ENCODE measurements at places on chromosomes 6 and 20.

DNA sequence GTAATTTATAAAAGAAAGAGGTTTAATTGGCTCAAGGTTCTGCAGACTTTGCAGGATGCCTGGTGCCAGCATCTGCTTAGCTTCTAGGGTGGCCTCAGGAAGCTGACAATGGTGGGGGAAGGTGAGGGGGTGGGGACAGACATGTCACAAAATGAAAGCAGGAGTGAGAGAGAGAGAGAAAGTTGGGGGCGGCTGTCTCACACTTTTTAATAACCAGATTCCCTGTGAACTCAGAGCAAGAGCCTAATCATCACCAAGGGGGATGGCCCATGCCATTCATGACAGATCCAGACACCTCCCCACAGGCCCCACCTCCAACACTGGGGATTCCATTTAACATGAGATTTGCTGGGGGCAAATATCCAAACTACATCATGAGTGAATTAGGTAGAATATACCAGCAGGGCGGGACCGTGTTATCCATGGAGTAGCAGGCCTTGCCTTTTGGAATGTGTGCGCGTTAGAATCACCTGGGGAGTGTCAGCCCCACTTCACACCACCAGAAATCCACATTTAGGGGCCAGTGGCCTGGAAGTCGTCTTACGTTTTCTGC, 258.8 kb downstream of the CDH4 start:
- no peak for DNase-seq

DNA sequence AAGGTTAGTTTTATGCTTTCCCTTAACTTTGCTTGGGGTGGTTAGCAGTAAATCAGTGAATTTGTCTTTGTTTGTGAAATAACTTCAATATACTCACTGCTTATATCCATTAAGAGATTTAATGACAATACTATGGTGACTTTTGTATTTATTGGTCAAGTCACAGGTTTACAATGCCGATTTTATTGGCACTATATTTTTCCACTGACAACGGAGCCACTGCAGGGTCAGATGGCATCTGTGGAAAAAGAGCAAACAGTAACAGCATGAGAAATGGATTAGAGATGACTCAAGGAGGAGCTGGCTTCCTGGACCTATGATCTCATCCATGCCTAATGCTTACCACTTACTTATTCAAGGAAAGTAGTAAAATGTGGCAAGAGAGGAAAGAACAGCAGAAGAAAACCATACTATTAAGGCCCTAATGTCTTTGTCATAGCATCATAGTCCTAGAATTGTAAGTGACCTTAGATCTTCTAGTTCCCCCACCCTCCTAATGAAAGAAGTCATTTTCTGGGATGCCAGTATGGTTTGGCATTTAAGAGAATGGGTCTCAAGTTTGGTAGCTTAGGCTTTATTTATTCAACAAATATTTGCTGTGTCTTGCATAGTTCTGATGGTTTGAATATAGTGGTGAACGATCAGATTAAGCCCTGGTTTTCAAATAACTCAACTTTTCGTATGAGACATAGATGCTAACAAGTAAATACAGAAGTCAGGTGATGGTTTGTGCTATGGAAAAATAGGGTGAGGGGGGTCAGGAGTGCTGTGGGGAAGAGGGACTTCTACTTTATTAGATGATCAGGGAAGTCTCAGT, 18.5 kb downstream of the RNF144B start:
- no peak for DNase-seq

- DNase-seq = peak; percentile 34
These were observed 63.9 kb upstream of the MRPS10 start for GRCh38 chr6:42281570-42281969.

- peak; percentile 8 for DNase-seq
These were observed 77.4 kb downstream of the NDUFAF5 start for GRCh38 chr20:13862245-13862644.

GRCh38 chr20:59561614-59562277, 42.6 kb upstream of the PHACTR3 start:
- DNase-seq = no peak

- no peak for DNase-seq
These were observed 52.4 kb upstream of the EDN3 start for GRCh38 chr20:59247731-59248684.

DNA sequence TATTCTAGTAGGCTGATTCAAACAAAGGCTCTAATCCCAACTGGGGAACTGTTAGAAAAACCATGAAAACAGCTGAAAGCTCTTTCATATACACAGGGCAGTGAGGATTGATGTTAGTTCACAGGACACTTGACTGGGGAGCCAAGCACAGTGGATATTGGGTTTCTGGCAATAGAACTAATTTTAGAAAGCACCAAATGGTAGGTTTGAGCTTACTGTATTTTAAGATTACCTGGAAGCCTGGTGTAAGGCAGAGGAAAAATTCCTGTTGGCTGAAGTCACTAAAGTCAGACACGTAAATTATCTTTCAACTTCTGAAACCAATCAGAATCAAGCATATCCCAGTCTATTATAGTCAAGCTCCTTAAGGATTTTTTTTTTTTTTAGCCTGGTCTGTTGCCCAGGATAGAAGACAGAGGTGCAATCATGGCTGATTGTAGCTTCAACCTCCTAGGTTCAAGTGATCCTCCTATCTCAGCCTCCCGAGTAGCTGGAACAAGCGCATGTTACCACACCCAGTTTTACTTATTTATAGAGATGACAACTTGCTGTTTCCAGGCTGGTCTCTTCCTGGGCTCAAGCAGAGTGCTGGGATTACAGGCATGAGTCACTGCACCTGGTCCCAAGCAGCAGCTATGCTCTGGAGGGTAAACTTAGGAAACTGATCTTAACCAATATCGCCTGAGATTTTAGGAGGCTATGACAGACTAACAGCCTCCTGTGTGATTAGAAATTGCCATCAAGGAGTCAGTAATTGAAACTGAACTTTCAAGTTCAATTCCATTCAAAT, 32.5 kb upstream of the SYNCRIP start:
- DNase-seq = peak; percentile 32

- no peak for DNase-seq
These were observed 100.2 kb downstream of the PRKN start for GRCh38 chr6:162627362-162627761.

DNA sequence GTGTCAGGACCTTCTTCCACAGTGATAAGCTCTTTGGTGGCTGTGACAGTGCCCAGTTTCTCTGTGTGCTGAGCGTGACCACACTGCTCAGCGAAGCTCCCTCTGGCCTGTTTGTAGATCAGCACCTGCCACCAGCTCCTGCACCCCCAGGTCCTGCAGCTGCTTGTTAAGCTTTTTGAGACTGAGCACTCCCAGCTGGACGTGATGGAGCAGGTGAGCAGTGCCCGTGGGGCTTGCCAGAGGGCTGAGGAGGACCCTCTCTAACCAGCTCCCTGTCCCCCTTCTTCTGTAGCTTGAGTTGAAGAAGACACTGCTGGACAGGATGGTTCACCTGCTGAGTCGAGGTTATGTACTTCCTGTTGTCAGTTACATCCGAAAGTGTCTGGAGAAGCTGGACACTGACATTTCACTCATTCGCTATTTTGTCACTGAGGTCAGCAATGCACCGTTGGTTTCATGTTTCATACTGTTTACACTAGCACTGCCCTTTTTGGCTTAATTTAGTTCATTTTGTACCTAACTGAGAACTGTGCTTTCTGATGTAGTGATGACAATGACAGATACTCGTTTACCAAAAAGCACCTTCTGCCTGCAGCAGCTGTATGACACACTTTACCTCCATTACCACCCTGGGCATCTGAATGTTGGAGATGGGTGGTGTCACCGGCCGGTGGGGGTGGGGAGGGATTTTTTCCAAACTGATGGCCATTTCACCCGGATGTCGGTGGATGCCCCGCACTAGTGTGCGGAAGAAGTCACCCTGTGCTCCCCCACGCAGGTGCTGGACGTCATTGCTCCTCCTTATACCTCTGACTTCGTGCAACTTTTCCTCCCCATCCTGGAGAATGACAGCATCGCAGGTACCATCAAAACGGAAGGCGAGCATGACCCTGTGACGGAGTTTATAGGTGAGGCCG, 12.5 kb downstream of the NELFCD start:
- DNase-seq = no peak

- DNase-seq = no peak
These were observed 159.2 kb downstream of the SYCP2 start for GRCh38 chr20:59774204-59774641.

- DNase-seq = no peak
These were observed 35.8 kb downstream of the BTBD9 start for GRCh38 chr6:38603966-38604365.

DNA sequence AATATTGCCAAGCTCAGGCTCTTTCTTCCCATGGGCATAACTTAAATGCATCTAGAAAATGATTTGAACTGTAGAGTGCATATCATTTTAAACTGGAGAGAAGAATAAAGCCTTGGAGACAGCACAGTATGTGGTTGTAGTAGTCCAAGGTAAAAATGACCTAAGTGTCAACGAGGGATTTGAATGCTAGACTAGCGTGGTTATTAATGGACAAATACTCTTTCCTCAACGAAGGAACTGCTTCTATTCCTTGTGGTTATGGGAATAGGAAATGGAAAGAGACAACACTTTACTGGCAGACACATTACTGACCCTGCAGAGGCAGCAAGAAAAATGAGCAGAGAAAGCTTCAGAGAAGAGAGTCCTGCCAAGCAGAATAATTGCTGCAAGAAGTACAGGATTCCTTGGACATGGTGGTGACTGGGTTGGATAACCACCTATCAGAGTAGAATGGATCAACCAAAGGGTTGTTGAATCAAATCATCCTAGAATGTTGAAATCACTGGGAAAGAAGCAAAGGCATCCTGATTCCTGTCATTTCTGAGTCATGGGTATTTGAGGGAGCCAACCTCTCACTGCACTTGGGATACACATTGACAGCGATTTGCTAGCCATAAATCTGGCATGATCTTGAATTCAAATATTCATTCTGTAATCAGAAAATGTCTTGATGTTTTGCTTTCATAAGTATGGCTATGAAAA, 258.1 kb upstream of the EPHA7 start:
- no peak for DNase-seq

GRCh38 chr6:153976921-153977693, 61.9 kb upstream of the OPRM1 start:
- no peak for DNase-seq

GRCh38 chr6:160258346-160259142, at the start of gene SLC22A2:
TSS of gene SLC22A2 (minus strand) at chr6:160258821. CDS start at chr6:160258757, 64 bp downstream.
- DNase-seq = no peak

DNA sequence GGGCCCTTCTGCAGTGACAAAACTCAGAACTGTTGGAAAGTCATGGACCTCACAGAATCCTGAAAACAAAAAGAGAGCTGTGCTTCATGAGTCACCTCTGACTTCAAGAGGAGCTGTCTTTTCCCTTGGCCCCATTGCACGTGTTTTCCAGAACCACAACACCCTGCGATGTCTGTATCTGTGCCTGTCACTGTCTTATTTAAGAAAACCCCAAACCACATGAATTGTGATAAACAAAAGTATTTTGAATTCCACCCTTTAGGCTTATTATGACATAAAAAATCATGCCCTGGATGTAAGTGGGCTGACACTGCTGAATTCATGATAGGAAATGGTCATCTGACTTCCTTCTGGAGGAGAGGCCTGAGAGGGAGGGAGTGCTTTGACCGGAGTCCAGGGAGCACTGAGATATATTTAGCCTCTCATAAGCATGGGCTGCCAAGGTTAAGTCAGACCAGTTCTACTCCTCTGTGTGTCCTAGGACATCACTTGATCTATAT, 96.4 kb upstream of the DUSP22 start:
- no peak for DNase-seq

DNA sequence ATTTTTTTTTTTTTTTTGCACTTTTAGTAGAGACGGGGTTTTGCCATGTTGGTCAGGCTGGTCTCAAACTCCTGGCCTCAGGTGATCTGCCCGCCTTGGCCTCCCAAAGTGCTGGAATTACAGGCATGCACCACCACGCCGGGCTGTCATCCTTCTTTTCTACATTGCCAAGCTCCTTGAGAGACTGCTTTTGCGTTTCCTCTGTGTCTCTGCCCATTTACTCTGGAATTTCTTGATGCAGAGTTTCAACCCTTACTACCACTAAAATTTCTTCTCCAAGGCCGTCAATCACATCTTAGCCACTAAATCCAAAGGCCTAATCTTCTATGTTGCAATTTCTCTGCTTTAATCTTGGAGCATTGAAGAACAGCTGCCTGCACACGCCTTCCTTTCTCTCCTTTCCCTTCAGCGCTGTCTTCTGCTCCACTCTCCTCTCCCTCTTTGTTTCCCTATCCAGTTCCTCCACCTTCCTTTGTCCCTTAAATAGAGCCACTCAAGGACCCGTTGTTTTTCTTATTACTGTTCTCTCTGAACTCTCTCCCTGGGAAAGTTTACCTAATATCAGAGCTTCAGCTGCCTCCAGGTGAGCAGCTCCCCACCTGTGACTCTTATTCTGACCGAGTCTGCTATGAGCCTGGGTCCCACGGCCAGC, 98.8 kb downstream of the SLC35B3 start:
- DNase-seq = no peak

- DNase-seq = no peak
These were observed 260.0 kb downstream of the ARID1B start for GRCh38 chr6:157037165-157037564.

GRCh38 chr6:21935561-21936028, 342.0 kb downstream of the SOX4 start:
- DNase-seq = peak; percentile 55
